Activated effector memory CD4-positive, alpha-beta T cell treated with Interleukin-2 at 50 U/mL for 16 hours (primary cell): ENCODE measurements at places on chromosomes 3 and 15.

DNA sequence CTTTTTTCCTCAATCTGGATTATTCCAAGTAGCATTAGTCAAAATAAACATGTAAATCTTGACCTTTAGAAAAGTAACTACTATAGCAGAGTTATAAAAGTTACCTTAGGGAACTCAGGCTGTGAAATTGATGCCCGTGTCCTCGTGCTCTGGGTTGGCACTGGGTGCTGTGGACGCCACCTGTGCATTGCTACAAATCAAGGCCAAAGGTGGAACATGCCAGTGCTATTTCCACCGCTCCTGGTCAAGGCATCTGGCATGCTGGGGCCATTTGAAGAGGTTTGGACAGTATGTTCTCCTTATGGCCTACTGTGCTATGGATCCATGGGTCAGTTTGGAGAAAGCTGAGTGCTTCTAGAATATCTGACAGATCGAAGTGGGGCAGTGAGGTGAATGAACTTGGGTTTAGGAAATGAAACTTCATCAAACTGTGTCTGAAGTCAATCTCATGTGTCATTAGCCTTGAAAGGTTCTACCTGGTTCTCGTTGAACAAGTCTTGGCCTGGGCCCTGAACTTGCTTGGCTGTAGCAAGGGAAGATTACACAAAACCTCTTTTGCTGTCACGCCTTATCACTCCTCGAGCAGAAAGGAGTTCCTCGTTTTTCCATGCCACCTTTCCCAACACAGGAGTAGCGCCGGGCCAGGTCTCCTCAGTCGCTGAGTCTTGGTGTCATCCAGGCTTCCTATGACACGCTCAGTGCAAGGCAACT lies 397.6 kb upstream of the RGMA start:
- DNase-seq: no peak

DNA sequence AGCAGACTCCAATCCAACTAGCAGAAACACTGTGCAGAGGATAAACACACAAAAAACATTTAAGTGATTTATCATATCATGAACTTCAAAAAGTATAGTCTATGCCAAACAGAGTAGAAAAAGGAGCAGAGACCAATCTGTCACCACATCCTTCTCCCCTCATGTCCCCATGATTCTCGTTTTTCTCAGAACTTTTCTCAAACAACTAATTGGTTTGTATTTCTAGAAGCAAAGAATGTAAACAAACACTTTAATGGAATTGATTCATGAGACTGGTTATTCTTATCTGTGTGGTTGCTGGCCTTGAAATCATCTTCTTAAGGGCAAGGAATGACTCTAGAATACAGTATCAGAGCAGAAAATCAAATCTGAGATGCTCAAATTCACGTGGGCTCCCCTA lies 294.2 kb upstream of the THBS1 start:
- no peak for DNase-seq

DNA sequence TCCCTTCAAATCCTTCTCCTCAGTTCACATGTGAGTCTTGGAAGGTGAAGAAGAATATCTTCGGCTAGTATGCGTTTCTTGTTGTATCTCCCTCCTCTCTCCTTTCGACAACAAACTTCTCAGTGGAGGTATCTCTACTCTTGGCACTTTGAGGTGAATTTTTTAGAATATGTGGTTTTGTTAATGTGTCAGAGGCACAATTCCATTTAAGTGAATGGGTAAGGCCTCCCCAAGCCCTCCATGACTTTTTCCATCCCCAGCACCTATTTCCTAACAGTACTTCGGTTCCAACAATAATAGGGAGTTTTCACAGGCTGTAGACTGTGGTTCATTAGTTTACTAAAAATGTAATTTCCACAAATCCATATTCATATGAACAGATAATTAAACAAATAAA lies 74.2 kb downstream of the TM4SF4 start:
- no peak for DNase-seq

DNA sequence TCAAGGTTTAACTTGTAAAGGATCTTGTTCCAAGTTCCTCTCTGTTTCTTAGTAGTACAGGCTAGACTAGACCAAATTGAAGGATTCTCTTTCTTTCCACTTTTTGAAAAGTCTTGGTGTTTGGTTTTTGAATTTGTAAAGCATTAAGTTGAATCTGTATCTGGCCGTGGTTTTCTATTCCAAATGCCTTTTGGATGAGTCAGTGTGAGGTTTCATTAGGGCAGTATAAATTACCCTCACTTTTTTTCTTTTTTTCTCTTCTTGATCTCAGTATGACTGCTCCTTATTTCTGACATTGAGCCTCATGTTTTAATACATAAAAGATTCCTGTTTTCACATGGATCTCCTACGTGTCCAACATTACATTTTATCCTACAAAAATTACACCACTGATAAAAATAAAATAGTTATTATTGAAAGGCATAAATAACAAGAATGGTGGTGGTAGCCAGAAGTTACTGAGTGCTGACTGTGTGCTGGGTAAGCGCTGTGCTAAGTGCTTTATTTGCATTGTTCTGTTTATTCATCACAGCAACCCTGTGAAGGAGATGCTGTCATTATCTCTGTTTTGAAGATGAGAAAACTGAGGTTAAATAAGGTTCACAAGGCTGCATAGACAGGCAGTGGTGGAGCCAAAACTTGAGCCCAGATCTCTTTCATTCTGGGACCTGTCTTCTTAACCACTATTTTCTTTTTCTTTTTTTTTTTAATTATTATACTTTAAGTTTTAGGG lies 48.3 kb downstream of the MITF start:
- DNase-seq: no peak

DNA sequence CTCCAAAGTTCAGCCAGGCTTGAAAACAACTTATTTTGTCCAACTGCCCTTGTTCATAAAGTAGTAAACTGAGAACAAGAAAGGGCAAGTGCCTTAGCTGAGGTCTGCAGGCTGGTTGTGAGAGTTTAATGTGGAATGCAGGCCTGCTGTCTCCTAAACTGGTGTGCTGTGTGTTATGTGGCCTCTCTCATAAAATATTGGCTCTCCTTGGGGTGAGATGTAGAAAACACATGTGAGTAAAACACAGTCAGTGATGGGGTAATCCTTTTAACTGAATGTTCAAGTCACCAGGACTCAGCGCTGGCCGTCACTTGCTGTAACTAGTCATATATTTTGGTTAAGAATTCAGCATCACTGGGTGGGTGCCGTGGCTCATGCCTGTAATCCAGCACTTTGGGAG lies 7.1 kb upstream of the ST6GAL1 start:
- DNase-seq: no peak

DNA sequence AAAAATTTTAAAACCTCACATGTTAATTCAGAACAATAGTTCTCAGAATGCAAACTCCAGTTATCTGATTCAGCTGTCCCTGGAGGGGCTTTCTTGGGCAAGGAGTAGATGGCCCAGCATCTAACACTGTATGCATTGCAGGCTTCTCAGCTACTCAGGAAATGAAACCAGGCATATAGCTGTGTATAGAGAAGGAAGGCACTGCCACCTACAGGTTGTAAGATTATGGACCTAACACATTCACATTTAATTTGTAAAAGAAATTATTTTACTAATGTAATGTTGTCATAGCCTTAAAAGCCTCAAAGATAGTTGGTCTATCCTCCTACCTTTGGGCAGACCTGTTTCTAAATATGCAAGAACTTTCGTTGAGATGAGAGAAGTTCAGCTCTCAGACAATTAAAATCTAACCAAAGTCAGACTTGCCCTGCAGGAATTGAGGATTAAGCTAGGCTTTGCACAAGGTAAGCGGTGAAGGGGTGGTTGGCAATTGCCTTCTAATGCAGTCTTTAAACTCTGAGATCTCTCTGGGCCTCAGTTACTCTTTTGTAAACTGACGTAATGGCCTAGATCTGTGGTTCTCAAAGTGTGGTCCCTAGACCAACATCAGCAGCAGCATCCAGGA lies 132.8 kb upstream of the SLC24A5 start:
- DNase-seq: no peak

- no peak for DNase-seq
Measured at GRCh38 chr15:83927704-83928391, 273.9 kb downstream of the ADAMTSL3 start.

DNA sequence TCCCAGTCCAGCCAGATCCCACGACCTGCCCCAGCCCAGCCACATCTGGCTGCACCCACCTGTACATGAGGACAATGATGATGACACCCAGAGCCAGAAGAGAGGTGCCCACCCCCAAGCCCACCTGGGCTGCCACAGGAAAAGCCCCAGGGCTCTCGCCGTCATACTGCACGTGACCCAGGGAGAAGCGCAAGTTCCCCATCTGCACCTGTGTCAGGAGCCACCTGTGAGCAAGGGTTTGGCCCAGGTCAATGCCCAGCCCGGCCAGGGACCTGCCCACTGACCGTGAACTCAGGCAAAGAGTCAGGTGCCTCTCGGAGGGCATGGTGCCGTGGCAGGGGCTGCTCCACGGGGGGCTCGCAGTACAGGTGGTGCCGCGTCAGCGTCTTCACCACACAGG lies 16.3 kb downstream of the PLXNB1 start:
- DNase-seq: no peak

DNA sequence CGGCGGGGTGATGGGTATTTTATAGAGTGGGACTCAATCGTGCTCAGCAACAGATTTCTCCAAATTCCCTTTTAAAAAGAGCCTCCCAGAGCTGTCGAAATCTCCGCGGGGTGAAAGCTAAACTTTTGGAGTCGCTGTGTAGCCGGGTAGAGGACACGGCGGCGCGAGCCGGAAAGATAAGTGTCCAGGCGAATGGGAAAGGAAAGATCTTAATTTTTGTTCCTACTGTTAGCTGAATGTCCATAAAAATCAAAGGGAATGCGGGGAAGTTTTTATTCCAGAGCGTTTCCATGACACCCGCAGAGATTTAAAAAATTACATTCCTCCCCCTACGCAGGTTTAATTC lies 9.1 kb downstream of the EOMES start:
- DNase-seq: no peak

- no peak for DNase-seq
Measured at GRCh38 chr3:167864552-167864874, 129.0 kb downstream of the SERPINI1 start.

DNA sequence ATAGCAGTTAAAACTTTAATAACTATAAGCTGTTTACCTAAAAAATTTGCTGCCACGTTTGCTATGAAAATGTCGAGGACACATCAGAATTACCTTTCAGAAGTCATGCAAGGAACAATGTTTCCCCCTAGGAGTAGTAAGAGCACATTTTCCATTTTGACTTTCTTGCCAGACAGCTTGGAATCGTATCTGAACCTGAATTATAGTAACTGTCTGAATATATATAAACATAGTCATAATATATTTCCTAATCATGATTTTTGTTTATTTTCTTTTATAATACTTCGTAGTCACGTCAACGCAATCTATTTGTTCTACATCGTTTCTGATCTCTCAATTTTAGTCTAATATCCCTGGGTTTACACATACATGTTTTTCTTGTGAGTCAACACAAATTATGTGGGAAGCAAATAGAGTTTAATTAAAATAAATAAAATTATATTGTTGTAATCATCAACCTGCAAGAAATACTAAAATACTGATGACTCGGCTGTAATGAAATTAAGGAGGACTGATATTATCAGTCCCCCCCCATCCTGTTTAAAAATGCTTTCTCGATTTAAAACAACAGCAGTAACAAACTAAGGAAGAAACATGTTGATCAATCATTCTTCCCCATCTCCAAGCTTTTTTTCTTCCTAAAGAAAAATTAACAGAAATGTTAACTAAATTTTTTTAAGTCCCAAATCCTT lies 78.4 kb downstream of the MME start:
- DNase-seq: no peak

DNA sequence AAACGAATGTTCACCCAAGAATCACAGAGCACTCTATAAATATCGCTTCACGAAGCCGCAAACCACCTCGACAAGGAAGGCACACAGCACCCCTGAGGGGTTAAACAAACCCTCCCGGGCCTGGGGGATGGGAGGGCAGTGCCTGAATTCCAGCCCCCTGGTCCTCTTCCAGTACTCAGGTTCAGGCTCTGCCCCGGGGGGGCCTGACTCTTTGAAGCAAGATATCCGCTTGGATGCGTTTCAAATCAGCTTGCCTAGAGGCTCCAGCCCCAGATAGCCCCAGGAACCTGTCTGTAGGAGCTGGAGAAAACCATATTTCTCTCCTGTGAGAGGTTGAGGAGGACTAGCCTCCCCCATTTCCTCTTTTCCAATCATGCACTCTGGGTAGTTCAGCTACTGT lies 194.7 kb downstream of the WNT5A start:
- no peak for DNase-seq

DNA sequence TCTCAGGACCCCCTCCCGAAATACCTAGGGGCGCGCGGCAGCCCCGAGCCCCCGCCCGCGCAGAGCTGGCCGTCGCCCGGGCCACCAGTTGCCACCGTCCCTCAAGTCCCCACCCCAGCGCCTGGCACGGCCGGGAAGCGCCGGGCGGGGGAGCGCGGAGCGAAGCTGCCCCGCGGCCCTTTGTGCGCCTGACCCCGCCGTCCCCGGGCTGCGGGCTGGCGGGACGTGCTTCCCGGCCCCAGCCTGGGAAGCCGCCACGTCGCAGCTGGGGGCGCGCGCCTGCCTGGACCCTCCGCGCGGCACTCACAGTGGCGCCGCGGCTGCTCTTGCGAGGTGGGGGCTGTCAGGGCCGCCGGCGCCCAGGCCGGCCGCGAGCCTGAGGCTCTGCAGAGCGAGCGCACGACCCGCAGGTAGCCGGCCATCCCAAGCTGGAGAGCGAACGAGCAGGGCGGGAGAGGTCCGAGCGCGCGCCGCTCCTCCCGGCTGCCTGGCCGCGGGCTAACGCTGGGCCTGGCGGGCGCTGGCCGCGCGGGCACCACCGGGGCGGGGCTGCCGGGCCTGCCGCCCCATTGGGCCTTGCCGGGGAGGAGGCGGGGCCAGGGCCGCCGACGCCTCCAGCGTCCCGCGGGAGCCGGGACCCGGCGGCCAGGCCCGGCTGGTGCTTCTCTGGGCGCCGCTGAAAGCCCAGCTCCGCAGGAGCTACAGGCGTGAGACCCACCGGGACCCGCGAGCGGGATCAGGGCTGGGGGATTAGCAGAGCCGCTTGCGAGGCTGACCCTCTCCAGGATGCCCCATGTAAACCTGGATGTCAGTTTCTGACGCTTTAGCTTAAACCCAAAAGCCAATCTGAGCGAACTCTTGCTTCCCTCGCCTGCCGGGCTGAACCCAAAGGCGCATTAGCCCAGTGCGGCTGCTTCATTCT lies at the start of gene IDH2:
Gene IDH2 (minus strand): TSS at position 500 of the 922 bp plus-strand sequence. CDS start 78 bp downstream, at position 422.
- peak; percentile 64 for DNase-seq

DNA sequence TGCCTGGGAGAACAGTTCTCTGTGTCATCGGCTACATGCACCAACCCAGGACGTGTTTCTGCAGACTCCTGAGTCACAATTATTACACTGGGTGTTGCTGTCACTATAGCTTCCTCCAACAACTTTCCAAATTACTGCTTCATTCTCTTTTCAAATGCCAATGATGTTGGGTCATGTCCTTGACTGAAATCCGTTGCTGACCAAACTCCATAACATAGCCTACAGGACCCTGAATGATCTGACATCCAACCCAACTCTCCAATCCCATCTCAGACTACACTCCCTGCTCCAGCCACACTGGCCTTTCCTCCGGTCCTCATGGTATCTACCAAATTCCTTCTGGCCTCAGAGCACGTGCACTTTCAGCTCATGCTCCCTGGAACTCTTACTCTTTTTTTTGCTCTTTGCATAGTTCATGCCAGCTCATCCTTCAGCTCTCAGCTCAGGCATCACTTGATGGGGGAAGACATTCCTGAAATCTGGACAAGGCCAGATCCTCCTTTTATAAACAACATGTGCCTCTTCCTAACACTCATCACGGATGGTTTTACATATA lies 108.8 kb upstream of the PTPRG start:
- DNase-seq: no peak
